ENCODE measurements at places on chromosomes 12 and 14.

GRCh38 chr12:90947869-90948268, 7.1 kb downstream of the CCER1 start:
- no peak for DNase-seq

DNA sequence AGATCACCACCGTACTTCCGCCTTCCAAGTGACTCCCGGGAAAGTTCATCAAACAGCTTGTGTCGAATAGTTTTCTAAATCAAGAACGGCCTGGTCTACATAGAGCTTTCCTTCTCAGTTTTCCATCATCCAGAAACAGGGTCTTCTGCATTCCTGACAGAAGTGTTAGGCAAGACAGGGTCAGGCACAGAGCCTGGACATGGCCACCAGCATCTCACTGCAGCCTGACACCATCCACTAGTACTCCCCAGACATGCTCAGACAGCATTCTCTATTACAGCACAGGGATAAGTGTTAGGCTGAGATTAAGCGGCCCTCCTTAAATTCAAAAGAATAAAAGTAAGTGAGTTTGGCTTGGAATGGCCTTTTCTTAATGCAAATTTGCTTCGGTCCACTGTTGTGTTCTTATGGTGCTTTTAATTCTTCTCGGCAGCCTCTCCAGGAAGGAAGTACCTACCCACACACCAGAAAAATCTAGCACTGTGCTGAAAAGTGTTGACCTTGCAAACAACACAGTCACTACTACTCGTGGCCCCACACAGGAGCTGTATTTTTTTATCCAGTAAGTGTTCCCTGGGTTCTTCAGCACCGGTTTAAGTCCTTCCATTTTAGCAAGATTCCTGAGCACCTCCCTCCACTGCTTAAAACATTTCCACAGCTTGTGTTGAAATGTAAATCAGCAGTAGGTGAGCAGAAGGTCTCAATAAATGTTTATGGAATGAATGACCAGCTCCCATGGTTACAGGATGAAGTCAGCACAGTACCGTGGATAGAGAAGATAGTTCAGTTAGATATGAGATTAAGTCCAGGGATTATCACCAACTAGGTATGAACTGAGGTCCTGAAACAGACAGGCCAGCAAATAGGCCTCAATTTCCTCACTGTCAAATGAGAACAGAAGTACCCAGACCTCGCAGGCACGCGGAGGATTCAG, 44.1 kb downstream of the SETD3 start:
- no peak for DNase-seq

GRCh38 chr14:90319173-90319572, 12.6 kb downstream of the NRDE2 start:
- DNase-seq, result no peak

DNA sequence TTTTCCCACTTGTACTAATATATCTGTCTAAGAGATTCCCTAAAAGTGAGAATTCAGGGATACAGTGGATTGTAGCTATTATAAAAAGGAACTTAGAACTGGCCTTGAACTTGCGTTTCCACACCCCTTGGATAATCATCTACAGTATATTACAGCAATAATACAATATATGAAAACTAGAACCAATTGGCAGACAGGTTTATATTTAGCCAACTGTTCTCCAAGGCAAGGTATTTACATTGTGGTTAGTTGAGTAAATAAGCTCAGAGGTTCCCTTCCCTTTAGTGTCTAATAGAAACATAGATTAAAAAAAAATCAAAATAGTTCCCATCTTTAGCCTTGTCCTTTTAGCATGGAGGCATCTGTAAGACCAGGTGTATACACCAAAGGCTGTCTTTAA, 42.1 kb downstream of the LIMA1 start:
- DNase-seq, result no peak

DNA sequence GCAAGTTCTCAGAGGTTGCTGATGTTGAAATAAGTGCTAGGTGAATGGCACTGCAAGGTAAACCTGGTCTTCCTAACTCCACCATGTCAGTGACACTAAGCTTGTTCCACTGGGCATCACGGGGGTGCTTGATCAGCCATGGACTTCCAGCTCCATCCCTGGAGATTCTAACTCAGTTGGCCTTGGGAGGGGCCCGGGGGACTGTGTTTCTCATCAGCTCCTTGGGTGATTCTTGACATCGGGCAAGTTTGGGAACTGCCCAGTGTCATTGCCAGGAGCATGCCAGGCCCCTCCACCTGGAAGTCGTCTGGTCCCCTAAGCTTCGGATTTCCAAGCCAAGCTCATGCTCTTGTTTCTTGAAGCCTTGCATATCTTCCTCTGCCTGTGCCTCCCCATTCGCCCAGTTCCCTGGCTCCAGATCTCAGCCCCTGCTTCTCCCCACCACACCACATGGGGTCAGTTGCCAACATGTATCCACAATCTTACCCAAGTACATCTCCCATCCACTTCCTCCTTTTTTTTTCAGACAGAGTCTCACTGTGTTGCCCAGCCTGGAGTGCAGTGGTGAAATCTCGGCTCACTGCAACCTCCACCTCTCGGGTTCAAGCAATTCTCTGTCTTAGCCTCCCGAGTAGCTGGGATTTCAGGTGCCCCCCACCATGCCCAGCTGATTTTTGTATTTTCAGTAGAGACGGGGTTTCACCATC, 30.7 kb upstream of the RFLNA start:
- DNase-seq, result no peak

- no peak for DNase-seq
Measured at GRCh38 chr12:34390846-34391700, 368.8 kb downstream of the ALG10 start.

DNA sequence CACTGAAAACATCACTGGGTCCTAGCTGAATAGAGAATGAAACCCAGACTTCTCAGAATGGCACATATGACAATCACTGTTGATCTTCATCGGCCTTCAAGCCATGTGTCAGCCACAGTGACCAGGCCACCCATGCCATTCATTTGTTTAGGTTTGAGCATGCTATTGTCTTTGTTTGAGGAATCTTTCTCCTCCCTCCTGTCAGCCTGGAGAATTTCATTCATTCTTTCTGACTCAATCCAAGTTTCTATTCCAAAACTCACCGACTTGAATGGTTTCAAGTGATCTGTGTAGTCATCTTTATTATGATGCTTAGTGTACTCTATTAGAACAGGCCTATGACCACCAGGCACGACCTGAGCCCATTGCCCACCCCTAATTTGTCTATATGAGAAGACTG, 106.3 kb downstream of the ETNK1 start:
- no peak for DNase-seq

GRCh38 chr12:125272383-125272933, 207.2 kb downstream of the AACS start:
- no peak for DNase-seq

DNA sequence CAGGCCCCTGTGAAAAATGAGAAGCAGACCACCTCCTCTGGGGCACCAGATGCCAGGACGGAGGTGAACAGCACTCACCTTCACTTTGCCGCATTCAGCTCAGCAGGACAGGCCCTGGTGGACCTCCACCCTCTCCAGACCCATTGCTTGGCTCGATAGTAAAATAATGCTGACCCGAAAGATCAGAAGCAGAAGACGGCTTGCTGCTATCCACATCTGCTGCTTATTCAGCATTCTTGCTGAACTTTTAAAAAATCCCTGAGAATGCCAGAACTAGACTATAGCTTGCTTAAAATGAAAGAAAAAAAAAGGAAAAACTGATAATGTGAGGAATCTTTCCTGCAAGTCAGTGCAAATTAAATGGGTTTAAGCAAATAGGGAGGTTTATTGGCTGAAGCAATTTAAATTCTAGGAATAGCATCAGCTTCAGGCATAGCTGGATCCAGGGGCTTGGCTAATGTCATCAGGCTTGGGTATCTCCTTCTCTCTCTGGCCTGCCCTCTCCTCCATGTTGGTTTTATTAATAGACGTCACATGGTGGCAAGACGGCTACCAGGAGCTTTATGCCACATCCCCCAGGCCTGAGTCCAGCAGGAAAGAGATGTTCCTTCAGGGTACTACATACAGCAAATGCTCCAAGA, 137.9 kb downstream of the SCARB1 start:
- DNase-seq, result no peak

DNA sequence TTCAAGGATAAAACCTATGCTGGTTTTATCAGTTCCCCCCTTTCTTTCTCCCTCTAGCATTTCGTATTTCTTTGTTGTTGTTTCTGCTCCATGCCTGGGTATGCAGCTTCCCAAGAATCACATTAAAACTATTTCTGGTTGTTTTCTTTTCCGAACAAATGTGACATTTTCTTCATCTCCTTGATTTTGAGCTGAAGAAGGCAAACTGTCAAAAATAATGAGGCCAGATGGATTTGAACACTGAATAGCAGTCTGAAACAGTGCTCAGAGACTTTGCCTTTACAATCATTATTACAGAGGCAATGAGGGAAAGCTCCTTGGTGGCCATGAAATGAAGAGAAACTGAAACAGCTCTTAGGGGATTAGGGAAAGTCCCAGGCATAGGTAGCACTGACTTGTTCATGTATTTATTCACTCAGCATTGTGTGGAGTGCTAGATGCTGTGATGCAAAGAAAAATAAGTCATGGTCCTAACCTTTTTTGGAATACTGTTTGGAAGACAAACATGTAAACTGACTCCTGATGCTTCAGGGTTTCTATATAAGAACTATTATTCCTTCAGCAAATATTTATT, 319.5 kb downstream of the FUT8 start:
- no peak for DNase-seq

GRCh38 chr12:120041386-120042231, 52.6 kb downstream of the BICDL1 start:
- no peak for DNase-seq

GRCh38 chr14:85529803-85530574, at the start of gene FLRT2:
Gene FLRT2 (plus strand): TSS chr14:85530144. CDS start chr14:85621515, 91,371 bp downstream.
- DNase-seq, result no peak

DNA sequence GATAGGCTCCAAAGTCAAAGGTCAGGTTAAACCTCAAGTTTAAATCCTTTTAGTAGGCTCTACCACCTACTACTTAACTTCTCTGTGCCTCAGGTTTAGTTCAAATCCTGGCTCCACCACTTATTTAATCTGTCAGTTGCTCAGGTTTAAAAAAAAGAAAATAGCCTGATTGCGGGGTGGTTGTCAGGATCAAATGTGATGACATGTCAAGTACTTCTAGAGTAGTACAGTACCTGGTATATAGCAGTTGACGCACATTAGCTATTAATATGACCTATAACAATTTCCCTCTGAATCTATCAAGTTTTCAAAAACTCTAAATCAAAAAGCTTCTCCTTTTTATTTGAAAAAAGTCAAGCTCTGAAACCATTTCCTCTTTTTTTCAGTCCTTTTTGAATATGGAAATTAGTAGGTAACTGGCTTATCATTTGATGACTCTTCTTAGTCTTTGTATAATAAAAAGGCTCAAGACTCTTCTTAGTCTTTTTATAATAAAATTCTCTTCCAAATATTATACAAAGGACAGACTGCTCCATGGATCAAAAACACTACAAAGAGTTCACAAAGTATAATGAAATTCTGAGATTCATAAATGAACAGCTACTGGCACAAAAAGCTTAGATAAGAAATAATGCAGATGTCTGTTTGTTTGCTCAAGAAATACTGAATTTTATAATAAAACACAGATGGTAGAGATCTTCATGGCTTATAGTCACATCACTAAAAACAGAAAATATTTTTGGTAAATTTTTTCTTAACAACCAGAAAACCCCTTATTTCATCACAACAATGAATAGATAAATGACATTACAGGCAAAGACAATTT, 5.0 kb downstream of the OSBPL8 start:
- DNase-seq, result no peak

DNA sequence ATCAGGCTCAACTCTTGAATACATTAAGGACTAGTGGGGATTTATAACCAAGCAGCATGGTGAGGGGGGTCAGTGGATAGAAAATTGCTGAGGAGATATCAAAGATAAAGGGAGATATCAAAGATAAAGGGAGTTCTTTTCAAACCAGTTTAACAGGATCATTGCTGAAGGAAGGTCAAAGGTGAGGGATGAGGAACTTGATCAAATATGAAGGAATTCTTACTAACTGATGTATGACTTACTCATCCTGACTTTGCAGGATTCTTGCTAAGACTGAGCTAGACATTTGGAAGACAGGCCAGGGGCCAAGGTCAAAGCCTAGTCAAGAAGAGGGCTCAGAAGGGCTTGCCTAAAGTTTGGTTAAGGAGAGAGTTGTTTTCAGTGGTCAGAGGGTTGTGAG, 4.8 kb downstream of the ABHD4 start:
- DNase-seq, result no peak

DNA sequence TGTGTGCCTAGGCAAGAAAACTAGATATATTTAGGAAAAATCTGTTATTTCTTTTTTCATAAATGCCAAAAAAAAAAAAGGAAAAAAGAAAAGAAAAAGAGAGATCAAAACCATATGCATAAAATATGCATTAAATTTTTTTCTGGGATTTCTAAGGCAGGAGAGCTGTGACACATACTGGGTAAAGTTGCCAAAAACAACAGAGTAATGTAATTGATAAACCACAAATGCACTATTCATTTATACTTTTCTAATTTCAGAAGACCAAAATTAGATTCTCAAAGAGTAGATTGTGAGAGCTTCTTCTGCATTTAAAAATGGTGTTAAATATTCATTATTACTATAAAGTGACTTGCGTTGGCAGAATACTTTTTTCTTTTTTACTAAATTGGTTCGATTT, 673.8 kb upstream of the MGAT4C start:
- DNase-seq, result no peak

DNA sequence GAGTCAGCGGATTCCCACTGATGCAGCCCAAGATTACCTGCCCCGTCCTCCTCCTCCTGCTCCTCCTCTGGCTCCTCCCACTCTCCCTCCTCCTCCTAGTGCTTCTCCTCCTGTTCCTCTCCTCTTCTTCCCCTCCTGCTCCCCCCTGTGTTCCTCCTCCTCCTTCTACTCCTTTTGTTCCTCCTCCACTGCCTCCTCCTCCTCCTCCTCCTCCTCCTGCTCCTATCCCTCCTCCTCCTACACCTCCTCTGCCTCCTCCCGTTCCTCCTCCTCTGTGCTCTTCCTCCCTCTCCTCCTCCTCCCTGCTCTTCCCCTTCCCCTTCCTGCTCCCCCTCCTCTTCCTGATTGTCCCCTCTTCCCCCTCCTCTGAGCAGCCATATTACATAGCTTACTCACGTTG, 141.3 kb downstream of the CACNA1C start:
- no peak for DNase-seq

DNA sequence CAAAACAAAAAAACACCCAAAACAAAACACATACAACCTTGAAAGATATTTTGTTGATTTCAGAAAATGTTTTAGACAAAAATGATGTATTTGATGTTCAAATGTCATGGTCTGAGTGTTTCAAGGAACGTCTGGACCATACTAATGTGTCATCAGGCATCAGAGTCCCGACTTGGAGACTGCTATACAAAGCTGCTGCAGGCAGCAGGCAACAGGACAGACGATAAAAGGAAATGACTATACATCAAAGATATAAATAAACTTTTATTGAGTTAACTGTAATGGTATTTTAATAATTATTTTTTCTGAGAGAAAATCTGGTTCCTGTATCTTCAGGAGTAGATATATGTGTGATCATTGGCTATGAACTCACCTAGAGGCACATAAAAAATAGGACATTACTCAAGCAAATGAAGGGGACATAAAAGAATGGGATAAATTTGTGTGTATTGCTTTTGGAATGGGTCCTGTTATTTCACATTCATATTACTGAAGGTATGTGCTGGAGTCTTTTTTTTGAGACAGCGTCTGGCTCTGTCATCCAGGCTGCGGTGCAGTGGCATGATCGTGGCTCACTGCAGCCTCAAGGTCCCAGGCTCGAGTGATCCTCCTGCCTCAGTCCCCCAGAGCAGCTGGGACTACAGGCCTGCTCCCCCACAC, 87.3 kb upstream of the HECTD1 start:
- no peak for DNase-seq

GRCh38 chr14:37594971-37595808, at the start of the genes FOXA1 and TTC6:
Gene FOXA1 (minus strand): TSS chr14:37595249. CDS start chr14:37594972, 277 bp downstream.
Gene TTC6 (plus strand): TSS chr14:37595629. CDS start chr14:37622065, 26,436 bp downstream.
- no peak for DNase-seq
